ENCODE measurements at places on chromosomes 6 and 20.
A peak's percentile ranks its signal among the peaks of the same experiment; 100 is the strongest.

DNA sequence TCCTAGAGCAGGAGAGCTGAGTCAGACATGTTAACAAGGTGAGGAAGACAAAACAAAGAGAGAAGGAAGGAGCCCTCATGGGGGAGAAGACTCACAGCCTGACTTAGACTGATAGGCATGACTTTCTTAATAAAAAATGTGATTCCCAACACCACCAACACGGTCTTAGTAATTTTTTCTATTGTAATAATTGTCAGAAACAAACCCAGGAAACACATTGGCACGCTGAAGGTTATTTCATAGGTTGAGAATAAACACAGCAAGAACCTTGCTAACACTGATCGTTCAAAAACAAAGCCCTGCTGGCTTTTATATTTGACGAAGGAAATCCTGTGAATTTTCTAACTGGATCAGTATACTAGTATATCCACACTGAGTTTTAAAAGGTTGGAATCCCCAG, 286.8 kb downstream of the HACE1 start:
- DNase-seq: no peak

DNA sequence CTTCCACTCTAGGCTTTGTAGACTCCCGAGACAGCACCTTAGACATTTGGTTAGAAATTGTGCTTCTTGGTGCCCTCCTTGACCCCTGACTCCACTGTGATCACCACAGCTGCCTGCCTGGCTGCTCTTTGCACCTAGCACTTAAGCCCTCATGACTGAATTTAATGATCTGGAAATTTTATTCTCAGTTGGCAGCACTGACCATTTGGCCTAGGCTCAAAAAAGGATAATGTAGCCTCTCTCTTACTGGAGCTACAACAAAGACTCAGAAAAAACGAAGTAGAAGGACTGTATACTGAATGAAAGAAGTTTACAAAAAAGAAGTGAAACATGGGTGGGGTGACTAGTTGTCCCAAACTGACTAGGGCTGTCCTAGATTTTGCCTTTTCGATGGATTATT, 11.3 kb upstream of the ABRACL start:
- no peak for DNase-seq

- DNase-seq: no peak
Observed at GRCh38 chr6:136362421-136363356, 73.0 kb upstream of the BCLAF1 start.

DNA sequence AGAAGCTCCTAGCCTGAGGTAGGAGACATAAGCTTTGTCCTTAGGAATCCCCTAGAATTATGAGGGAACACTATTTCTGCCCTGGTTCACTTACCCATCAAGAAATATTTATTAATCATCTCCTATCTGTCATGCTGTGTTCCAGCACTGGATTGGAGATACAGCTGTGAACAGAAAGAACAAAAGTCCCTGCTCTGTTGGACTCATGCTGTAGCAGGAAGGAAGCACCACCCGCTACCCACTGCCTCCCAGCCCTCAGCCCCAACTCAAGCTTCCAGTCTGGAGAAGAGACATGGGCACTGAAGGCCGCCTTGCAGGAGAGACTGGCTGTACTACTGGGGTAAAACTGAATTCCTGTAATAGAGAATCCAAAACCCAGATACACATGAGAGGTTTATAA, 78.0 kb downstream of the MDGA1 start:
- no peak for DNase-seq

DNA sequence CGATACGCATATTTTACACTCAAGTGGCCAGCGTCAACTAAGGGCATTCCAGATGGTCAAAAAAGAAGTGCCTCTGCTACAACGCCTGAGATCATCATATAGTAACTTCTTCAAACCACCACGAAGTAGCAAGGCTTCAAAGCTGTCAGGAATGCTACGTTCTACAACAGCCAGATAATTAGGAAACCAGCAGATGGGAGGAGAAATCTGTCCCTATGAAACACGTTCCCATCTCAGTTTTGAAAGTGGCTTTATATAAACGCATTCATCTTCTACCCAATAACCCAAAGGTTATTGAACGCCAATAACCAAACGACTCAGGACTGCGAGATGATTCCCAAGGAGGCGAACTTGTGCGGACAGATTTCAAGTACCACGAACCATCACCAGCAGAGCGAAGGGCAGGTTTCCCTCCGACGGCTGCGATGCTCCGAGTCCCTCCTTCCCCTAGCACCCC, 1.2 kb downstream of the ABHD12 start:
- no peak for DNase-seq

DNA sequence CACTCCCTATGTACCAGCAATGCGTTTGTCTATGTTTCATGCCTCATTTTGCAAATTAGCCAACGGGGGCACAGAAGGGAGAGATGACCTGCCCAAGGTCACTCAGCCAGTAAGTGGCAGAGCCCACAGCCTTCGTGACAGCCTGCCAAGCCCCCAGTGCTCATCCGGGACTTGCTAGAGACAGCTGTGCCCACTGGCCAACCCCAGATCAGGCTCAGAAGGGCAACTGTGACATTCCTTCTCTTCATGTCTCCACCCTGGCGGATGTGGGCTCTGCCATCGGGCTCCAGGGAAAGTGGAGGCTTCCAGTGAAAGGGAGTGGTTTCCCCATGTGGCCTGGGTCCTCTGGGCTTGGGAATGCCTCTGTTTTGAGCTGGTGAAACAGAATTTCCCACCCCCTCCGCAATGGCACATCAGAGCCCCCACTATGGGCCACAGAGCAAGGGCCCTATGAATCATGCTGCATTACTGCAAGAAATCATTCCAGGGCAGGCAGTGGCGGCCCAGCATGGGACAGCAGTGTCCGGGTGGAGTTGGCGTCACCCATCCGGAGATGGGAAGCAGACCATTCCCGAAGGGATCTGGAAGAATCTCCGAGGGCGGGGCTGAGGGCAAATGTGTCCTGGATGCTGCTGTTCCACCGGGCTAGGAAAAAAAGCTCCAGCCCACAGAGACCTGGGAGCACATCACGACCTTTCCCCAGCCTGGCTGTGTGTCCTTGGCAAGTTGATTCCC, 9.1 kb downstream of the RSPO4 start:
- DNase-seq: no peak

DNA sequence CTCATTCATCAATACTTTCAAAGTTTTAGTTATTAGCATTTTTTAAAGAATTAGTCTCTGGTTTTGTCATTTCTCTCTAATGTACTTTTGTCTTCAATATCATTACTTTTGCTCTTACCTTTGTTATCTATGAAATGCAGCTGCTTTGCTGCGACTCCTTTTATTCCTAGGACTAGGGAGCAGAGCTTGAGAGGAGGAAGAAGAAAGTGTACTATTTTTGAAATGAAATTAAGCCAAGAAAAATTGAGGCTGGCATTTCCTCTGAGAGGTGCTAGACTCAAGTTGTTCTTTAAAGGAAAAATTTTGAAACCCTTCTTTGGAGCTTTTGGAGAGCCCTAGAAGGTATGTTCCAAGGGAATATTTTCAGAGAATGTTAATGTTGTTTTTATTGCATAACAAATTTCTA, 48.3 kb upstream of the MRAP2 start:
- no peak for DNase-seq

DNA sequence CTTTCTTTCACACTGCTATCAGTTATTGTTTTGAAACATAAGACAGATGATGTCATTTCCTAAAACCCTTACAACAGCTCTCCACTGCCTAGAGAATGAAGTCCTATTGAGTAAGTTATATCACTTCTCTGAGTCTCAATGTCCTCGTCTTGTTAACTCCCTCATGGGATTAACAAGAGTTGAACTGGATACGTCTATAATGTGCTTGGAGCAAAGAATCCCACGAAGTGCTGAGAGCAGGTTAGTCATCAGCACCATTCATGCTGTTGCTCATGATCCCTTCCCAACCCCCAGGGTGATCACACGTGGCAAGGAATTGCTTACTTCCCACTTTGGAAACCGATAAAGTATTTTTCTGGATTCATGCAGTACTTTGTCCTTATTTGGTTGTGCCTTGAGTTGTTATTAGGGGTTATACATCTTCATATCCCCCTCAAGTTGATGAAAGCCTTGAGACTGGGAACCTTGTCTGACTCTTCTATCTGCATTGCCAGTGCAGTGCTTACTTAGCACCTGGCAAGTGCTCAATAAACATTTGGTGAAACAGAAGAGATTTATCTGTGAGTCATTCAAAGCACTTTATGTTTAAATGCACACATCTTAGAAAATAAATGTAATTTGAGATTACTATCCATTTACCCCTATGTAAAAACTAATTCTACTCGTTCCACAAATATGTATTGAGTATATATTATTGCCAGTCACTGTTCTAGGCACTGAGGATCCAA, 487.5 kb downstream of the EPM2A start:
- no peak for DNase-seq

- DNase-seq: no peak
Observed at GRCh38 chr20:36726168-36726567, 19.7 kb downstream of the NDRG3 start.

GRCh38 chr6:73888050-73888449, 192.0 kb downstream of the CD109 start:
- DNase-seq: no peak

DNA sequence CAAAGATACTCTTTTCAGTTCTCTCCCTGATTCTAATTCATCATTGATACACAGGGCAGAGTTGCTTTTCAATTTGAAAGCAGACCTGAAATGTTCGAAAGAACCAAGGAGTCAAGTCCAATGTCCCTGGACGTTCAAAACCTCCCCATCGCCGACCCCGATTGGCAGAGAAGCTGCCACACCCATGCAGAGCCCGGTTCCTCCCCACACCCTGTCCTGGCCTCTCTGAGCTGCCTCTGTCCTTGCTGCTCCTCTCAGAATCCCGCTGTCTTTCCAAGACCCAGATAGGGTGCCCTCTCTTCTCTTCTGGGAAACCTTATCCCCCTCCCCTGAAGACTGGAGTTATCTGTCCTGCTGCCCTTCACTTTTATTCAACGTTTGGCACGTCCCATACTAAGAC, 52.3 kb upstream of the CITED2 start:
- no peak for DNase-seq

- DNase-seq: no peak
Observed at GRCh38 chr6:135002974-135003703, 51.5 kb downstream of the HBS1L start.

GRCh38 chr6:105539911-105540310, 137.0 kb upstream of the PREP start:
- no peak for DNase-seq

GRCh38 chr20:32128167-32128566, 18.7 kb downstream of the TM9SF4 start:
- DNase-seq: no peak

DNA sequence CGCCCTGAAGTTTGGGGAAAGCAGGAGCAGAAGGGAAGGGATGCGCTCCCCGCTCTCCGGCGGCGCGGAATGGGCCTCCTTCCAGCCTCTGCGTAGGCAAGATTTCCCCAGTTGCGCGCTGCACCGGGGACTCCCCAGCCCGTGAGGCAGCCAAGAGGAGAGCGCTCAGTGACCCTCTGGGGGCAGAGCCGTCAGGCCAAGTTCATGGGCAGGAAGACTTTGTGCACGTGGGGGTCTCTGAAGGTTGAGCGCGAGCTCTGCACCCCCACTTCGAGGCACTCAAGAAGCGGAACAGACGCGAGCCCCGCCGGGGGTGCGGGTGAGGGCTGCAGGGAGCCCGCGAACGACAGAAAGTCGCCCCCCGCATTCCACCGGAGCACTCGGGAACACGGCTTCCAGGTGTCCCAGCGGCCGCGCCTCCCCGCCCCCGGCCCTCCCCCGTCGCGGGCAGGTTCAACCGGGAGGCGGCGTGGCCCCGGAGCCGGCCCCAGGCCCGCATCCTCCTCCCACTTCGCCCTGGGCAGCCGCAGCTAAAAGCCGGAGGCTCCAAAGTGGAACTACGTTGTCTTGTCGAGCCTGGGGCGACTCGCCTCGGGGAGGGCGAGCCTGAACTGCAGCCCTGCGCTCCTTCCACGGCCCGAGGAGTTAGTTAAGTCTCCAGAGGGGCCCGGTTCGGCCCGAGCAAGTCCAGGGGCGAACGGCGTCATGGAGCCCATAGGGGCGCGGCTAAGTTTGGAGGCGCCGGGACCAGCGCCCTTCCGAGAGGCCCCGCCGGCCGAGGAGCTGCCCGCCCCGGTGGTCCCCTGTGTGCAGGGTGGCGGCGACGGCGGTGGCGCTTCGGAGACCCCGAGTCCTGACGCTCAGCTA, at the start of gene PPP1R3G:
Gene PPP1R3G, plus strand, starts transcription at position 561 of the 867 bp plus-strand sequence. Its CDS starts 145 bp downstream, at position 706.
- peak; percentile 70 for DNase-seq

GRCh38 chr6:104862456-104862855, 2.7 kb upstream of the HACE1 start:
- no peak for DNase-seq

DNA sequence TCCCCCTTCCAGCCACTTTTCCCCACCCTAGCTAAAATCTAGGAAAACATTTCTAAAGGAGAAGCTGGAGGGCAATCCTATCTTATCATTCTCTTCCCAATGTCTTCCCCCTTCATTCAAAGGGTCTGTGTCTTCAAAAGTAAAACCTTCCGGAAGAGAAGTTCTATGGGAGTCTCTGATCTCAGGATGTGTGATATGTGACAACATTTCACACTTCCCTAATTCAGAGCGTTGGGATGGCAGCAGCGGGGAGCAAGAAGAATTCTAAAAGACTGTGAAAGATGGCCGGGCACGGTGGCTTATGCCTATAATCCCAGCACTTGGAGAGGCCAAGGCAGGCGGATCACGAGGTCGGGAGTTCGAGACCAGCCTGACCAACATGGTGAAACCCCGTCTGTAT, 65.4 kb upstream of the AKIRIN2 start:
- DNase-seq: no peak

GRCh38 chr6:41161380-41161779, 1.5 kb downstream of the TREM2 start:
- no peak for DNase-seq

GRCh38 chr6:134166511-134167261, 114.3 kb upstream of the SLC2A12 start:
- DNase-seq: no peak

- no peak for DNase-seq
Observed at GRCh38 chr20:51661609-51662178, 106.5 kb downstream of the ATP9A start.

DNA sequence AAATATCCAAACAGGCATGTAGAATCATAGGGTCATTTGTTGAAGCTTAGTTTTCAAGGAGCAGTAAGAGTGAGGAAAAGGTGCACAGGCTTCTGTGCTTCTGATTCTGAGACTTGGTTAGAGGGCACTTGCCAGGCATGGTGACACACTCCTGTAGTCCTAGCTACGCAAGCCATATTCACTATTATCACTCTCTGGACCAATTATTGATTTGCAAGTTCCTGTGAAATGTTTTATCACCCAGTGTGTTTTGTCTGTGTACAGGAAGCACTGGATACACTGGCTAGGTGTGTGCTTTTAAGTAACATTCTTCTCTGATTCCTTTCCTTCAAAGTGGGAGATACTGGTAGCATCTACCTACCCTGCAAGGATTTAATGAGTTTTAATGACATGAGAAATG, 76.3 kb downstream of the JARID2 start:
- no peak for DNase-seq

- no peak for DNase-seq
Observed at GRCh38 chr6:111710911-111711310, 105.2 kb upstream of the TRAF3IP2 start.

DNA sequence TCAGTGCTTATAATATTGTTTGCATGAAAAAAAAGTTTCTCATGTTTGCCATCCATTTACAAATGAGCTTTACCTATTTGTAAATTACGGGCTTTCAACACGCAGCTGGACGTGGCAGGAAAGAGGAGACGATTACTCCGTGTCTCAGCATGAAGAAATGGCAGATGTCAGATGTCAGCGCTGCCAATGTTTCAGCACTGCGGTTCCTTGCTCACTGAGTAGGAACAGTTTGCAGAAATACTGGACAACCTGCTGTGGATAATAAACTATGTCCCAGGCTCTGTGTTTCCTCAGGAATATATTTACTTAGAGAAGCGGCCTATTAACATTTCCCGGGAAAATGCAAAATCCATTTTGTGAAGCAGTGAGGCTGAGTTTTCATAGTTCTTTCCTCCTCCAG, 22.7 kb downstream of the RAMACL start:
- DNase-seq: no peak

GRCh38 chr6:55531496-55531895, 47.5 kb downstream of the HMGCLL1 start:
- no peak for DNase-seq

Measured in 8988T (cell line).